ENCODE measurements at places on chromosomes 2 and 18. TPM values are rescaled to one million over a fixed set of nuclear protein-coding genes. Genes with fewer than 3 reads are reported as not detected.

The APCDD1 gene
- 43.1 TPM for total RNA-seq

The CTLA4 gene
- 0.67 TPM for total RNA-seq

The ADRA2B gene
- total RNA-seq = 3.2 TPM

The ANKRD23 gene
- 8.3 TPM for total RNA-seq

The ARHGAP15 gene
- total RNA-seq = 119 TPM

The NPAS2 gene
- 17.5 TPM for total RNA-seq

The PIEZO2 gene
- 26.8 TPM for total RNA-seq

The CHST9 gene
- total RNA-seq = 2.4 TPM

The TSPYL6 gene
- total RNA-seq = 0.13 TPM

The CDK15 gene
- 2.3 TPM for total RNA-seq

The ARID5A gene
- total RNA-seq = 44.8 TPM

The DNAJC10 gene
- 108 TPM for total RNA-seq

The DYSF gene
- total RNA-seq = 21.8 TPM

The CCDC74A gene
- total RNA-seq = 12.8 TPM

The OTX1 gene
- not detected for total RNA-seq

The SP140 gene
- total RNA-seq = 4.4 TPM

The SLC30A3 gene
- not detected for total RNA-seq

The RABL2A gene
- 27.3 TPM for total RNA-seq

The SLC38A11 gene
- 1.2 TPM for total RNA-seq

Data from sciatic nerve (tissue), 2 donors.